ENCODE measurements at places on chromosomes 1 and 21. TPM values are rescaled to one million over a fixed set of nuclear protein-coding genes. Genes with fewer than 3 reads are reported as not detected.

DNA sequence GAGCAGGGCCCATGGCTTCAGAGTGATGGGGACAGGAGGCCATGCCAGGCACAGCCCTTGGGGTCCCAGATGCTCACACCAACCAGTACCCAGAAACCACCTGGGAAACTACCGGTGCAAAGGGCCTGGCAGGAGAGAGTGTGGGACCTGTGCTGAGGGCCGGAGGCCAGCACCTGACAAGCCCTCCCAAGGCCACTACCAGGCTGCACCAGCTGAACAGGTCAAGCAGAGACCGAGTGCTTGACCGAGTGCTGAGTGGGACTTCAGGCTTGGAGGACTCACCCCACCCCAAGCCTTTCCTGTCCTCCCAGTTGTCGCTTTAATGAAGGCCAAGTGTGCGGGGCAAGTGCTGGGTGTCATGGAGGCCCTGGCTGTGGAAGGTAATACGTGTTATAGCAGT is 36.5 kb downstream of the SNAP47 start:
- DNase-seq, result no peak

The KAZN gene
- 13.8 TPM for total RNA-seq

DNA sequence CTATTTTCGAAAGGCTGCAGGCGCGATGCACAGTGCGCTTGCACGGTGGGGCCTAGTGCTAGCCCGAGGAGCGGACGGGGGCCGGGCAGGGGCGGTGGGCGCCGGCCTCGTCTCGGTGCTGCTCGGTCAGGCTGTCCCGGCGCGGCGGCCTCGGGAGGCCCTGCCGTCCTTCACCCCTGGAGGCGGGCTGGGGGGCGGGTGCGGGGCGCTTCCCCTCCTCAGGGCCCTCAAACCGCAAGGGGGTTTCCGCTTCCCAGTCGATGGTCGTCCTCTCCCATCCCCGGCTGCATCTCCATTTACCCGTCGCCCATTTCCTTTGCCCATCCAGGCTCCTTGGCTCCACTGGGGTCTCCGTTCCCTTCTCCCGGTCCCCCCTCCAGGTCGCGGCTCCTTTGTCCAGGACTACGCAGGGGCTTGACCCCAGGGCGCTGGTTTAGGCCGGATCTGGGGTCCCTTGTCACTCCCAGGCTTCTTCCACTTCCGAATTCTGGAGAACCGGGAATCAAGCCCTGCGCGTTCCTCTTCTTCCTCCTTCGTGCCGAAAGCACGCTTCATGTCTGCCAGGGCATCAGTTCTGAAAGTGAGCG is 196.3 kb upstream of the LMO4 start:
- DNase-seq, result peak; percentile 39

DNA sequence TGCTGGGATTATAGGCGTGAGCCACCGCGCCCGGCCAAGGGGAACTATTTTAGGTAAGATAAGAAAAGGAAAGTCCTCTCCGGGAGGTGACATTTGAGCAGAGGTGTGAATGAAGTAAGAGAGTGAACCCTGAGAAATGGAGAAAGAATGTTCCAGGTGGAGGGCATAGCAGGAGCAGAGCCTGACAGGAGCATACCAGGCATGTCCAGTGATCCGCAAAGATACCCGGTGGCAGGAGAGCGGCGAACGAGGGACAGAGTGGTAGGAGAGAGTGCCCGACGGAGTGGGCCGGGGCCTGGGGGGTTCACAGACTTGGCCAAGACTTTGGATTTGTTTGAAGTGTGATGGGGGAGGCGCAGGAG is 7.9 kb upstream of the RPS6KA1 start:
- DNase-seq, result no peak

The ITGB2 gene
- 5.6 TPM for total RNA-seq

DNA sequence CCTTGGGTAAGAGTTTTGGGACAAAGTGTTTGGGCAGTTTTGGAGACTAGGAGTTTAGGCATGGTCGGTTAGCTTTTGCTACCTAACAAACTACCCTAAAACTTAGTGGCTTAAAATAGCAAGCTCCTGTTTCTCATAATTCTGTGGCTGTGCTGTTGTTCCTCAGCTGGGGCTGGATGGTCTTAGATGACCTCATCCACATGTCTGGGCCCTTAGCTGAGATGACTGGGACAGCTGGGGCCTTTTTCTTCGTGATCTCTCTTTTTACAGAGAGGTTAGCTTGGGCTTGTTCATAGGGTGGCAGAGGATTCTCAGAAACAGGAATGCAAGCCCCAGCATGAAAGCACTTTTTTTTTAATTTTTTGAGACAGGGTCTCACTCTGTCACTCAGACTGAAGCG is 6.6 kb downstream of the ATP1A4 start:
- DNase-seq, result no peak

- DNase-seq, result no peak
Observed at GRCh38 chr1:219354962-219355361, 181.3 kb downstream of the LYPLAL1 start.

DNA sequence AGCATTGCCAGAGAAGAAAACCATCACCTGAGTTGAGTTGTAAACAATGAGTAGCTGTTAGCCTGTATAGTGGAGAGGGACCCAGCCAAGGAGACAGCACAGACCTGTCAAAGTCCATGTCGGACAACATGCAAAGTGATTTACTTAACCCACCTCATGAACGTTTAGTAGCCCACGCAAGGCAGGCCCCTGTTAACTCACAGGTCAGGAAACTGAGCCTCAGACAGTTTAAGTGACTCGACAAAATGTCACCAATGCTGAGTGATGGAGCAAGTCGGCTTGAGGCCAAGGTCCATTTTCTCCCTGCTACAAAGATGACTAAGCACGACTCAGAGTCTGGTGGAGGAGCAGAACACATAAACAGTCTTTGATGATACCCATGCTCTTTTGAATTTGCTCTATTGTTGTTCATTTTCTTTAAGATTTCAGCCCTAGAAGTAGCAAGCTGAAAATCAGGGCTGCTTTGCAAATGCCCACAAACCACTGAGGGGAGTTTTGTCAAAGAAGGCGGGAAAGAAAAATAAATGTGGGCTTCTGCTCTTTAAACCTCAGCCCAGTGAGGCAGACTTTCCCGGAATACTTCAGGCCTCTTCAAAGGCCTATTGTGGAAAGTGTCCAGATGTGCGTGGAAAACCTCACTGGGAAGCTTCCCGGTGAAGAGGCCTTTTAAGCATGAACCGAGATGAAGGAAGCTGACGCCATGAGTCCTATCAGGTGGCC is 83.8 kb upstream of the HOOK1 start:
- peak; percentile 72 for DNase-seq

- DNase-seq, result no peak
Observed at GRCh38 chr1:223712850-223713474, 623 bp downstream of the CAPN2 start.

DNA sequence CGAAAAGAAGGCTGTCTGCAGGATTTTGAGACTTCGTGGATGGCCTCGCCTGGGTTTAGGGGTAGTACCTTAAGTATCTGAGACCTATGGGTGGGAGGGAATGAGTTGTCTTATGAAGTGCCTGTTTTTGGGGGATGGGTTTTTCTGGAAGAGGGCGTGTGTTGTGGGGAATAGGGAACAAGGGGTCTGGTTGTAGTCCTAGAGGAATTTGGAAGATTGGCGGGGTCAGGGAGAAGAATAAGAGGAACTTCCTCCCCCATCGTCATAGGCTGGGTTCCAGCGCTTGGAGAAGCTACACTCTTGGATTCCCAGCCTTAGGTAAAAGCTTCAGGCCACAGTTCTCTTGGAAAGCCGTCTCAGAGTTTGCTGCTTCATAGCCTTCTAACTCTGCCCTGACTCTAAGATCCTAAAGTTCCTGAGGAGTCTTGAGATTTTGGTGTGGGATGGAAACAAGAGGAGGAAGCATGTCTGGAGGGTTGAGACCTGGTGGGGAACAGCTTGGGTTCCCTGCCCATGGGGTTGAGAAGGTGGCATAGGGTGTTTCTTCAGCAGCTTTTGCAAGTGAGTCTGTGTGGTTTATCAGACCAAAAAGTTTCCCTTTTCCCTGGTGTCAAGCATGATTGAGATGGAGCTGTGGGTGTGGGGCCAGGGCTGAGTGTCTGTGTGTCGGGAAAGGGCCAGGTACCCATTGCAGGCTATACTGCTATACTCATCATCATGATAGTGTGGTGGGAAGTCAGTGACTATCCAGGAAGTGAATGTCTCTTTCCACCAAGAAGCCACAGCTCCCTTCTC is 1.8 kb downstream of the VANGL2 start:
- no peak for DNase-seq

The DMRTA2 gene
- 3.5 TPM for total RNA-seq

GRCh38 chr1:202046748-202047708 is 36.6 kb downstream of the ELF3 start:
- no peak for DNase-seq

GRCh38 chr21:42081138-42081537 is 10.0 kb downstream of the UMODL1 start:
- DNase-seq, result no peak

The RLF gene
- 28.4 TPM for total RNA-seq

DNA sequence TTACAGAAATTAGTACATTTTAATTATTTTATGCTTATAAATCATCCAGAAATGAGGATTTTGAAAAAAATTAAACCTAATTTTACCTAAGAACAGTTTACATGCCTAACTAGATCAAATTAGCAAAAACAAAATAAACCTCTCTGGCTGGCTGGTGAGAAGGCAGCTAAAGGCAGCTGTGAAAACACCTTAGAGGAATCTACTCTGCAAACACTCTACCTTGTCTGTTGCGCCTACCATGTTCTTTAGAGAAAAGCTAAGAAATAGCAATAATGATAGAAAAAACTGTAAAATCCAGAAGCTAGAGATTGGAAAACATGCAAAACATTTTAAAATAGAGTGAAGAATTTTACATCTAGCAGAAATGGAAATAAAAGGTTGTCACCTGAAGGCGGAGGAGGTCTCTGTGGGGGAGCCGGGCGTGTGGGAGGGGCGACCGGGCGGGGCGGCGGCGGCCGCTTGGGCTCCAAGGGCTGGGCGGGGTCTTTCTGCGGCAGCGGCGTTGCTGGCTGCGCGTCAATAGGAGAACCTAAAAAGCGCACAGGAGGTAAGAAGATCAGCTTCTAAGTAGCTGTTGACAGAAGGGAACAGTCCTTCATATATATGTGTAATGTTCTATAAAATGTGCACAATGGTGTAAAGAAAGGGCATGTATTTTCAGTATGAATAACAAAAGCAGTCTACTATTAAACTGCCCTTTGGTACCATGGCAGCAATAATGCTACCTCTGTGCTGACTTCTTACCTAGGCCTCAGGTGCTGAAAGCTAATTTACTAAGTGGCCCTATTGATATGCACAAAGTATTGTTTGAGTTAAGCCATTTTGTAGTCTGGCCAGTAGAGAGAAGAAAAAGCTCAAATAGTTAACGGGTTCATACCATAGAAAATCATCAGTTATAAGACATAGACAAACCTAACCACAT is 33.3 kb upstream of the CFAP298 start:
- DNase-seq, result peak; percentile 31

GRCh38 chr1:114353262-114353661 is 157.7 kb downstream of the TRIM33 start:
- DNase-seq, result peak; percentile 69
